ENCODE measurements at places on chromosomes 12 and 14. TPM values are rescaled to one million over a fixed set of nuclear protein-coding genes. Genes with fewer than 3 reads are reported as not detected.
A peak's percentile ranks its signal among the peaks of the same experiment; 100 is the strongest.

DNA sequence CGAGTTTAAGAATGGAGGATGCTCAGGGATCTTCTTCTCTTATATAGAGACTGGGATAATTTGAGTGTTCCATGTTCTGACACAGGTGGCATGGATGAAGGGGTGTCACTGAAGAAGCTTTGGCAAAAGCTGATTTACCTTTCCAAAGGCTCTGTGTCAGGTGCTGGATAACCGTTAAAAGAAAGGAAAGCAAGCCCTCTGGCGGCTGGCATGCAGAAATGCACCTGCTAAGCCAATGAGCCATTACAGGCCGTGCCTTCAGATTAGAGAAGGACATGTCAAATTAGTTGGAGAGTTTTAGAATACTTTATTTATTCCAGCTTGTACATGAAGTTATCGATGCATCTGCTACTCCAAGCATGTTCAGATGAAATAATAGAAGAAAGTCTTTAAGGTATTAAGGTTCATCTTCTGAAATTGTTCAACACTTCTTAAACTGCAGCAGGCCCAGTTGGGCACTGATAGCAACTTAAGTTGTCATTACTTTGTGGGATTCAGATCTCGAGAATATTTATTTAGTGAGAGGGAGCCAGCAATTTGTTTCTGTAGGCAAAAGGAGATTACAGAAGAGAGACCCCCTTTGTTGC is 678.2 kb downstream of the NRXN3 start:
- DNase-seq: no peak

RALGAPA1 gene
- total RNA-seq: 35.5 TPM

CLEC4A gene
- 1.4 TPM for total RNA-seq

- DNase-seq: peak; percentile 3
Measured at GRCh38 chr12:117968826-117969659, at the start of gene KSR2. KSR2 (minus strand) TSS chr12:117968990; CDS start chr12:117968255, 735 bp downstream.

DNA sequence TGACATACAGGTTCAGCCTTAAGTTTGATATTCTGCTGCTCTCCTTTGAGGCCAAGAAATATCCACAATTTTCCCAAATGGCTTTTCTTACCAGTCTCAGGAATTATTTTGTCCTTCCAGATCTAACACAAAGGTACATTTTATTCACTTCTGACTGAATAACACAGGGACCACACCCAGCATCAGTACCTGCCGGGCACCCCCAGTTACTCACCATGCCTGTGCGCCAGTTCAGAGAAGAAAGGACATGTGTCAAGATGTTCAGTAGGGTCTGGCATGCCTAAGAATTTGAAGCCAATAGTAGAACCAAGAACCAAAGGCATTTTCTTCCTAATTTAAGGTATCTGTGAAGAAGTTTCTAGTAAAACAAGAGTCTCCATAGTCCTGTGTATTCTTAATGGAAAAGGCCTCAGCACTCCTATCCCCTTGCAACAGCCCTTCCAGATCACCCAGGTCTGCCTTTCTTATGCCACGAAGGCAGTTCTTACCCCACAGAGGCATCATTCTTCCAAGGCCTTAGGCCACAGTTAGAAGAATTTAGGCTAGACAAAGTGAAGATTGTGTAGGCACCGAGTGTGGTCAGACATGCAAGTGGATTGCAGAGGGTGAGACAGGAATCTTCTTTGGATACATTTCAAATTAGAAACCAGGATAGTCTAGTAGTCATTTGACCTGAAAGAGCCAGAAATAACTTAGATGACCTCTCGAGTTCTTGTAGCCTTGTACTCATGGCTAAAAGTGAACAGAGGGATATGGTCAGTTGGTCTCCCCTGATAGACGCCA is 140.1 kb upstream of the HIF1A start:
- no peak for DNase-seq

- DNase-seq: no peak
Measured at GRCh38 chr12:132057691-132058090, 86.4 kb downstream of the DDX51 start.

GRCh38 chr12:109779382-109779781 is 53.8 kb downstream of the TRPV4 start:
- DNase-seq: no peak

MDGA2 gene
- not detected for total RNA-seq

DNA sequence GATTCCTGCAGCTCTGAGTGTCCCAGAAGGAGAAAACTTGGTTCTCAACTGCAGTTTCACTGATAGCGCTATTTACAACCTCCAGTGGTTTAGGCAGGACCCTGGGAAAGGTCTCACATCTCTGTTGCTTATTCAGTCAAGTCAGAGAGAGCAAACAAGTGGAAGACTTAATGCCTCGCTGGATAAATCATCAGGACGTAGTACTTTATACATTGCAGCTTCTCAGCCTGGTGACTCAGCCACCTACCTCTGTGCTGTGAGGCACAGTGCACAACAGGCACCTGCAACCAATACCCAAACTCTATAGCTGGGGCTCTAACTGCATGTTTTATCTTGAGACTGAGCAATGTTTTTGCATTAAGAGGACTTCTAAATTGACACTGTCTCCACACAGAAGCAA is 379.2 kb upstream of the OR4E1 start:
- DNase-seq: no peak

DNA sequence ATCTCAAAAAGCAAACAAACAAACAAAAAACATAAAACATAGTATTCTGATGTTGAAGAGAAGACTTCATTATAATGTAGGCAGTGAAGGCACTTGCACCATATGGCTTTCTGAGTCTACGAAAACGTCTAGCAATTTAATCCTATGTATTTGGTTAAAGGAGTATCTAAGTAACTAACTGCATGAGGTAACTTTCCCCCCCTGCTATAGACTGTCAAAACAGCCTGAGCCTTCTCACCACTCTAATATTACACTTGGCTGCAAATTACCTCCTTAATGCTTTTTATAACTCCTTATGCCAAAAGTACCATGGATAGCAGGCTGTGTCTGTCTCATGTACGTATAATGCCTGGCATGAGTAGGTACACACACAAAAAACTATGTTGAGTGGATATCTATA is 607.6 kb upstream of the FLRT2 start:
- no peak for DNase-seq

TAS2R20 gene
- total RNA-seq: 0.49 TPM

GRCh38 chr12:82672811-82673495 is 13.8 kb upstream of the TMTC2 start:
- DNase-seq: no peak

- DNase-seq: no peak
Measured at GRCh38 chr14:104981699-104982541, 3.7 kb upstream of the CLBA1 start.

CDKL1 gene
- total RNA-seq: 2.4 TPM

PCNX4 gene
- 24.7 TPM for total RNA-seq

GRCh38 chr12:44224399-44225148 is 388.7 kb downstream of the TMEM117 start:
- no peak for DNase-seq

DNA sequence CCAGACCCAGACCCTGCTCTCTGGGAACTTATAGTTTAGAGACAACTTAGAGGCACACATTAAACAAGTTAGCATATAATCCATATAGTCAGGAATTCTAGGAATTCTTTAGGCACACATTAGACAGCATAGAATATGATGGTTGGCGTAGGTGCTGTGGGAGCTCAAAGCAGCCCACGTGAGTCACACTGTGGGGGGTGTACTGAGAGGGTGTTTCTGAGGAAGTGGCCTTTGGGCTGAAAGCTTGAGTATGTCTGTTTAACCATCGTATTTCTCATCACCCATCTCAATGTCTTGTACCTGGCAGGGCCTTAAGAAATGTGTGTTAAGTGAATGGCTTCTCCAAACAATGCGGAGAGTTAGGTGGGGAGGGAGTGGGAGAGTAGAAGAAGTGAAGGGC is 67.2 kb downstream of the TMEM30B start:
- no peak for DNase-seq

DNA sequence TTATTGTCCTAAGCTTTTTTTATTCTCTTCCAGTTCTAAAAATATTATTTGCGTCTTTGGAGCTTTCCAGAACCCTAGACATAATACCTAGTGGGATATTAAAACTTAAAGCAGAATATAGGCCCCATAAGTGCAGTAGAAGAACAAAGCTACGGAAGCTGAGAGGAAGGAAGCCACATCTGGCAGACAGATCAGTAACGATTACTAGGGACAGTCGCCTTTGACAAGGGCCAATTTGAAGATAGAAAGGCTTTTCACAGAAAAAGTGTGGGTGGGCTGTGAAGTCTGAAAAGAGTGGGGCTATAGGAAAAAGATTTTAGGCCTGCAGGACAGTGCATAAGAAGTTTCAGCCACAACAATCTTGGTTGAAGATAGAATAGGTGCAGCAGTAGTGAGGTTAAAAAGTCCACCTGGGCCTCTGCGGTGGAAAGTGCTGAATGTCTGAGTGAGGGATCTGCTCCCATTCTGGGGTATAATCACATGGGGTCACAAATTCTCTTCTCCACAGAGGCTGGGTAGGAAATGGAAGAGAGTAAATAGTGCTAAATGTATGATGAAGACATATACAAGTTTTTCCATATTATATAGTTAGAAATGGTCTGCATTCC is 114.5 kb downstream of the CMAS start:
- DNase-seq: no peak

- no peak for DNase-seq
Measured at GRCh38 chr12:58452546-58452945, 467.8 kb downstream of the LRIG3 start.

DNA sequence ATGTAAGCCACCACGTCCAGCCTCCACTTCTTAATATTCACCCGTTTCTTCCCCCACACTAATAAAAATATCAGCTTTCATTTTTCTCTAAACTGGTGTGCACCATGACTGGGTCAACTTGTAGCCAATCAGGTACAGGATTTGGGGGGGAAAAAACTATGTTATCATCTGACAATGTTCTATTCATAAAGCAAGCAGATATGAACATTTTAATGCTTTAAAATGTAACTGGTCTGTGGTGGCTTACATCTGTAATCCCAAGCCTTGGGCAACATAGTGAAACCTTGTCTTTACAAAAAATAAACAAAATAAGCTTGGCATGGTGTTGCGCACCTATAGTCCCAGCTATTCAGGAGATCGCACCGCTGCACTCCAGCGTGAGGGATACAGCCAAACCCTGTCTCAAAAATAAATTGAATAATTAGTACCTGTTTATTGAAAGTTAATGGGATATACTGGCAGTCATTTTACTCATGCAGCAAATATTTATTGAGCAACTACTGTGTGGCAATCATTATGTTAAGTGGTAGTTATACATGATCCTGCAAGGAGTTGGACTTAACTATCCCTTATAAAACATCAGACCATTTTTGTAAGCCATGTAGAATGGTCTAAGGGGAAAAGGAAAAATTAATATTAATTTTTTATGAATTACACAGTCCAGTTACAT is 15.3 kb upstream of the ITPR2 start:
- no peak for DNase-seq

GRCh38 chr12:98053202-98053601 is 462.2 kb upstream of the TMPO start:
- no peak for DNase-seq

- DNase-seq: no peak
Measured at GRCh38 chr14:23639891-23640523, 3.8 kb downstream of the DHRS2 start.

ARG2 gene
- total RNA-seq: 1.4 TPM

GRCh38 chr12:131211340-131211938 is 257.7 kb downstream of the ADGRD1 start:
- no peak for DNase-seq

GRCh38 chr12:62227091-62227490 is 33.1 kb upstream of the USP15 start:
- no peak for DNase-seq

DNA sequence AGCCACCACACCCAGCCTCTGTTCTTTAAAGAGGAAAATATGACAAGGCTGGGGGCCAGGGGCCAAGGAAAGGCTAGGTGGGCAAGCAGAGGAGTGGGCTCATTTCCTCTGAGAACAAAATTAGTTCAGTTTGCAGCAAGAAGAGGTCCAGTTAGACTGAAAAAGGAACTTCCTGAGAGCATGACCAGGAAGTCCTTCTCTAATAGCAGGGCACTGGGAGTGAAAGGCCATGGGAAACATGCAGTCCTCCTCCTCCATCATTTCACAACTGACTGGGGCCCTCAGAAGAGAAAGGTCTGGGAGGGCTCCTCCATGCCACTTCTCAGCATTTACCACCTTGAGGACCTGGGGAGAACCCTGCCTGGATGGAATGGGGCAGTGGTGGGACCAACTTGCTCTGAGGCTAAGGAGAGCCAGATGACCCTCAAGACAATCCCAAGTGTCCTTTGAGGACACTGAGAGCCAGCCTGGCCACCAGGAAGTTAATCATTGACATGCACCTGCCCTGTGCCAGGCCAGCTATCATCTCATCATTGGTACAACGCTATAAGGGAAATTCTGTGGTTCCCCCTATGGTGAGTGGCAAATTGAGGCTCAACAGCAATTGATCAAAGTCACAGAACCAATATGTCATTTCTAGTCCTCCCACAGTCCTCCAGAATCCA is 2.0 kb downstream of the AQP2 start:
- DNase-seq: no peak

RNASE2 gene
- total RNA-seq: 7.2 TPM

DNA sequence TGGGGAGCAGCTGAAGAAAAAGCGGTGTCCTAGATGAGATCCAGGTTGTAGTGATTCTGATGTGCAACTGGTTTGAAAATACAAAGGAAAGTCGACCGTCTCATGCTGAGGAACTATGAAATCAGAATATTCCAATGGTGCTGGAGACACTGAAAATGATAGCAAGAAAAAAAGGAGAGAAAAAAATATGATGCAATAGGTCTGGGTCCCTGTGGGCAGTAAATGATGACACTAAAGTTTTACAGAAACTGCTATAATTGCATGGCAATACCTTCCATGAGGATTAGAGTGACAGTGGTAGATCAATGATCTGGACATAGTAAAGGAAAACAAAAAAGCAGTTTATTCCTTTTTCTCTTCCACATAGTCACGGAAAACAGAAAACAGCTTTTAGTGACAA is 2.3 kb downstream of the PYM1 start:
- DNase-seq: no peak

DNA sequence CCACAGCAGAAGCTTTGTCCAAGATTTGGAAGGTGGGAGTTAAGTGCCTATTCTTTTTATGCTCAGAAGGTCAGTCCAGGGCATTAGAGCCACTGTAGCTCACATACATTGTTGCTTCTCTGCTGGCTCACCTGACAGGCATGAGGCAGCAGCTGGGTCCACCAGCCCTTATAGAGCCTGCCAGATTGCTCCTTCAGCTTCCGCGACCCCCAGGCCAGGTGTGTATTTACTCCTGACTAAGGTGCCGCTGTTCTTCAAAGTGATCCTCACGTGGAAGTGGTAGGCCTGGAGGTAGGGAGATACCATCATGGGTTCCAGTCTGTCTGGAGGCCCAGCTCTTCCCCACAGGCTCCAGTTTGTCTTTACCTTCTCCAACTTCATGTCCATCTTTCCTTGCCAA is 17.5 kb upstream of the CPM start:
- no peak for DNase-seq

TFCP2 gene
- 21.3 TPM for total RNA-seq

DNA sequence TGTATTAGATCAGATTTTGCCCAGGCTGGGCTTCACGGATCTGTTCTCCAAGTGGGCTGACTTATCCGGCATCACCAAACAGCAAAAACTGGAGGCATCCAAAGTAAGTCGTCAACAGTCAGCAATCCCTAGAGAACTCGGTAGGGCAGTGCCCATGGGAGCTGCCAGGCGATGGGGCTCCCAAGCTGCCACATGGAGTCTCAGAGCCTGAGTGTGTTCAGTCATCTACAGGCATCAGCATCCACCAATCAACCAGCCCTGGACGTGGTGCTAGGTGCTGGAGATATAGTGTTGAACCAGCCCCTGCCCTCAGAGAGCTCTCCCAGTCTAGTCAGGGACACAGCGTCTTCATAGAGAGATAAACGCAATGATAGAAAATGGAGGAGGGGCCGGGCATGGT is 6.9 kb downstream of the SERPINA4 start:
- DNase-seq: no peak

FKBP3 gene
- 105 TPM for total RNA-seq

NDRG2 gene
- total RNA-seq: 304 TPM

GRCh38 chr12:17456486-17456885 is 633.5 kb downstream of the RERGL start:
- no peak for DNase-seq
